Activated naive CD8-positive, alpha-beta T cell treated with anti-CD3 and anti-CD28 coated beads, Interleukin-2, amount 50 U/mL, for 16 hours (primary cell): ENCODE measurements at places on chromosomes 7 and 10.

DNA sequence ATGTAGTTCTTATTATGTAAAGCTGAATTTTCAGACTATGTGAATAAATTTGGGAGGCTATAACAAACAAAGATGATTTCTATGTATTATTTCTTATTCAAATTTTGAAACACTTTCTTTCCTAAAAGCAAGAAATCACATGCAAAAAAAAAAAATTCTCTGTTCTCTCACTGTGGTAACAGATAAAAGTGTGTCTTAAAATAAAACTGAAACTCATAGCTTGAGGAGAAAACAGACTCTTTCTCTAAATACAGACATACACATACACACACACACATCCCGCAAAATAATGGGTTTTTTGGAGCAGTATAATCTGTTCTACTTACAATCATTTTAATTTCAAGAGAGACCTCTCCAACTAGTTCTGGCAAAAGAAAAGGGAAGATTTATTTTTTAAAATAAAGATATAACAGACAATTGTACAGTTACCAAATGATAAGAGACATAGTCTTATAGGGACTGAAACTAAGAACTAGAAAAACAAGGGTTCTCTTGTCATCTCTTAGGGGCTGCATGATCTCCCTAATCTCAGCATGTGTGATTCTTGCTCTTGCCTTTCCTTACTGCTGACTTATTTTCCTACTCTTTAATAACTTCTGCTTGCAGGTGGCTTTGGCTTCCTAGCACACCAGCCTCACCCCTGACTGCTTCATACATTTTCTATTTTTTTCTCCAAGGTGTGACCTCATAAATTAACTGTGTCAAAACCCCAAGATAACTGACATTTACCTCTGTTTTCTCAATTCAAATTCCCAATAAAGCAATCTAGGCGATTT, 483.5 kb upstream of the POT1 start:
- no peak for DNase-seq

- no peak for DNase-seq
Measured at GRCh38 chr7:36852017-36852416, 127.7 kb upstream of the AOAH start.

- DNase-seq, result no peak
Measured at GRCh38 chr7:101100858-101101847, 15.9 kb downstream of the TRIM56 start.

- no peak for DNase-seq
Measured at GRCh38 chr7:64046041-64046389, 781 bp downstream of the ZNF727 start.

DNA sequence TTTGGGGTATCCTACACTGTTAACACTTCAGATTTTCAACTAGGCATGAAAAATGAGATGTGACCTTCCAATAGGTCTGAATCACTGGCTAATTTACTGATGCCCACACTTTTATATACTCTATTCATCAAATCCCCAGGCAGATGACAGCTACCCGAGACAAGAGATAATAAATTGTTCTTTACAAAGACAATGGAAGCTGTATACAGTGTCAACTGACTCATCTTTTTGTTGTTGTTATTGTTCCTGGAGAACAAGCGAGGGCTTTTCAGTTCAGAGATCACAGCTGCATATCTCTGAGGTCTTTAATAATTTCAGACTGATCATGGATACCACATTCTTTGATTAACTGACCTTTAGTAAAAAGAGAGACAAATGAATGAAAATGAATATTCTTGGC, 228.9 kb downstream of the SDHAF3 start:
- no peak for DNase-seq

GRCh38 chr10:97564776-97565175, 7.8 kb upstream of the ANKRD2 start:
- no peak for DNase-seq

DNA sequence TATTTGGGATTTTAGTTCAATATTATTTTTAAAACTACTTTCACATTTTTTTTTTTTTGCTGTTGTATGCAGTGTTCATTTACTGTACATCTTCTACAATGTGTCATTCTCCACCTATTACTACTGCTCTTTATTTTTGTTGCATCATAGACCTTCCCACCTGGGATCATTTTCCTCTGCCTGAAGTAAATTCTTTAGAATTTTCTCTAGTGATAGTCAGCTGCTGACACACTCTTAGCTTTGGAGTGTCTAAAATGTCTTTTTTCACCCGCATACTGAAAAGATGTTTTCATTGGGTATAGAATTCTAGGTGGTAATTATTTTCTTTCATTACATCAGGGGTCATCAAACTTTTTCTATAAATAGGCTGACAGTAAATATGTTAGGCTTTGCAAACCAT, 30.5 kb downstream of the CFAP43 start:
- no peak for DNase-seq

GRCh38 chr7:69208848-69209247, 389.4 kb upstream of the AUTS2 start:
- DNase-seq, result no peak

- no peak for DNase-seq
Measured at GRCh38 chr10:77281719-77282118, 355.9 kb downstream of the KCNMA1 start.

DNA sequence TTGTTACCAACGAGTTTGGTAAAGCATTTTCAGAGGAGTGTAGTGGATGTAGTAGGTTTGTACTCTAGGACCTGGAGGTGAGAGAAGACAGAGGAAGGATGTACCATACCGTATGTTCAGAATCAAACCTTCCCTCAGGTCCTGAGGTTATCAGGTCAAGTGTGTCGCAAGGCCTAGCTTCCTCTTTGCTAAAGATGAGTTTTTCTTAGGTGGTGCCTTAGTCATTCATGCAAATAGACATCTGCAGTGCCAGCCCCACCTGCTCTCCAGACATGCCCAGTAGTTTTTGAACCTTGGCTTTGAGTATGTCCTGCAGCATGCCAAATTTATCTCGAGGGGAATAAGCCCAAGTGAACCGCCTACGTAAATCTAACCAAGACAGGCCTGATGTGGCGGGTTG, 71.3 kb downstream of the HDAC9 start:
- DNase-seq, result no peak

- DNase-seq, result no peak
Measured at GRCh38 chr7:131008840-131009711, 275.1 kb upstream of the KLF14 start.

GRCh38 chr7:2851497-2851896, 7.4 kb upstream of the GNA12 start:
- no peak for DNase-seq

DNA sequence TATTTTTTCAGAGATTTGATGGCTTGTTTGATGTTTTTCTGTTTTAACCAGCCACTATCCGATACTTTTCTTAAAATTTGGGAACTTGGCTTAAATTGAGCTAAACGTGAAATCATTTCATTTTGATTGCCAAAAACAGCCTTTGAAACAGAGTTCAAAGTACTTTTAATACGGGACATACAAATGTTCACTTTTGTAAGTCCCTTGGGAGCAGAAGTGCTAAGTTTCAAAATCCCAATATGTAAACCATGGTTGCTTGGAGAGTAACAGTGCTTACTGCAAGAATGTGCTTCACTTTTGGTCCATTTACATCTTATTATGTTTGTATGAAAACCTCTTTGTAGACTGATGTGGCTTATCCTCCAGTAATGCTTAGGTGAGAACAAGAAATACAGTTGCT, 10.9 kb downstream of the PNPLA8 start:
- no peak for DNase-seq

GRCh38 chr10:70993051-70993450, 104.7 kb upstream of the PCBD1 start:
- DNase-seq, result no peak

DNA sequence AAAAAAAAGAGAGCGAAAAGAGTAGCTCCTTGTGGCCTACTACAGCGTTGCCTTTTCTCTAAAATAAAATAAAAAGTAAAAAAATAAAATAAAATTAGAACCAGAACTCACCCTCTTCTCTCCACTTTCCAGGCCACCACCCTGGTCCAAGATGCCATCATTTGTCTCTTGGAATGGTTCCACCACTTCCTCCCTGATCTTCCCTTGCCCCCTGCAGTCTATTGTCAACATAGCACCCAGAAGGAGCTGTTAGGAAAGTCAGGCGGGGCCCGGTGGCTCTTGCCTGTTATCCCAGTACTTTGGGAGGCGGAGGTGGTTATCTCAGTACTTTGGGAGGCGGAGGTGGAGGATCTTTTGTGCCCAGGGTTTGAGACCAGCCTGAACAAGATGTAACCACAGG, 7.6 kb upstream of the GRID2IP start:
- DNase-seq, result no peak

- no peak for DNase-seq
Measured at GRCh38 chr10:131855461-131856401, 45.1 kb upstream of the PPP2R2D start.

GRCh38 chr10:11236234-11236633, 218.6 kb downstream of the CELF2 start:
- no peak for DNase-seq

DNA sequence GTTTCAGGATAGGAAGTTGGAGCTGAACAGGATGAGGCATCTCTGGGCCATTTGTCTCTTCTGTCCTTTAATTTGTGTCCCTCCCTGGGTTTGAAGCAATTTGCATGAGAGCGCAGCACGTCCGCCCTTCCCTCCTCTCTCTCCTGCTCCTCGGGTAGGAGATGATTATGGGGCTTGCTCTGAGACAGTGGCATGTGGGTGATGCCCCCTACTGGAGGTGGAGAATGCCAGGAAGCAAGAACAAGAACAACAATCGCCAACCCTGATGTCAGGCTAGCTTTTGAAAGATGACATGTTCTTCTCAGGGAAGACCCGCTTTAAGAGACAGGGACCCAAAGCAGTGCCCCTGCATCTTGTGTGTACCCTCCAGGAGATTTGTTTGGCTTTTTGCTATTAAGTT, 63.9 kb upstream of the LOXL4 start:
- no peak for DNase-seq

GRCh38 chr10:95499482-95499989, 61.6 kb downstream of the SORBS1 start:
- no peak for DNase-seq

GRCh38 chr10:49277973-49278372, 21.0 kb upstream of the C10orf71 start:
- DNase-seq, result no peak

DNA sequence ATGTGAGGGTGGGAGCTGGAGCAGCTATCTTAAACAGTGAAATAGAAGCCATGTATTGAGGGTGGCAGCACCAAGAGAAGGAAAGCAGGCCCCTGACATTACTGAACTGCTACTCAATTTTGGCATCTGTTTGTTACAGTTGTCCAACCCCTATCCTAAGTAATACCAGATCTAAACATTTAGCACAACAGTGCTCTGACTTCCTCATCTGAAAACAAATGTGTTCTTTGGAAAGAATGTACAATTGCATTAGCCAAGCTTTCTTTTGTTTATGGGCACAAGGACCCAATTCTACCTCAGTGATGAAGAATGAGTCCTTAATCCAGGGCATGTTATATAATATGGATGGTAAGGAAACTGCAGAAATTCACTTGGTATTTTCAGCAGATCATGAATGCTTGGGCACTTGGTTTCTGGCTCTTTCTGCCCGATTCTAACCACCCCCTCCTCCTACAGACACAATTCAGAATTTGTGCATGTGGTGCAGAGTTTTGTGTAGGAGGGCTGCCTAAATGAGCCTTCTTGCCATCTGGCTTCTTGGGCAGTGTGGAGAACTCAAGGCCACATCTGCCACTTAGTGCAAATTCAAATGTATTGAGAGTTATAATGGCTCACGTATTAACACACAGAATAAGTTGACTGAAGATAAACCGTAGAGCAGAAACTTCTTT, 36.9 kb upstream of the KMT2E start:
- no peak for DNase-seq

DNA sequence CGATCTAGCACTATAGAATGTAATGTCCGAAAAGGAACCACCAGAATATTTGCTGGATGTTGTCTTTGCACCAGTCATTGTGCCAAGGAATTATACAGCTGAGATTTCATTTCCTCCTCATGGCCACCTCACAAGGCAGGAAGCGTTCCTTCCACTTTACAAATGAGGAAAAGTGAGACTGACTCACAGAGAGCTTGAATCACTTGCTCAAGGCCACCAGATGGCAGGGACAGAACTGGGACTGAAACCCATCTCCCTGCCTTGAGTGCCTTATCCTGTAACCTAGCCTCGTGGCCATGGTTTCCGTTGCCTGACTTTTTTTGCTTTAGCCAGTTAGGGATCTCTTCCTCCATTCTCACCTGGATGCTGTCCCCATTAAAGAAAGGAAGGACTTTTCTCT, 44.7 kb upstream of the PDZD8 start:
- DNase-seq, result no peak

GRCh38 chr7:77352665-77353406, 63.3 kb downstream of the GSAP start:
- no peak for DNase-seq

DNA sequence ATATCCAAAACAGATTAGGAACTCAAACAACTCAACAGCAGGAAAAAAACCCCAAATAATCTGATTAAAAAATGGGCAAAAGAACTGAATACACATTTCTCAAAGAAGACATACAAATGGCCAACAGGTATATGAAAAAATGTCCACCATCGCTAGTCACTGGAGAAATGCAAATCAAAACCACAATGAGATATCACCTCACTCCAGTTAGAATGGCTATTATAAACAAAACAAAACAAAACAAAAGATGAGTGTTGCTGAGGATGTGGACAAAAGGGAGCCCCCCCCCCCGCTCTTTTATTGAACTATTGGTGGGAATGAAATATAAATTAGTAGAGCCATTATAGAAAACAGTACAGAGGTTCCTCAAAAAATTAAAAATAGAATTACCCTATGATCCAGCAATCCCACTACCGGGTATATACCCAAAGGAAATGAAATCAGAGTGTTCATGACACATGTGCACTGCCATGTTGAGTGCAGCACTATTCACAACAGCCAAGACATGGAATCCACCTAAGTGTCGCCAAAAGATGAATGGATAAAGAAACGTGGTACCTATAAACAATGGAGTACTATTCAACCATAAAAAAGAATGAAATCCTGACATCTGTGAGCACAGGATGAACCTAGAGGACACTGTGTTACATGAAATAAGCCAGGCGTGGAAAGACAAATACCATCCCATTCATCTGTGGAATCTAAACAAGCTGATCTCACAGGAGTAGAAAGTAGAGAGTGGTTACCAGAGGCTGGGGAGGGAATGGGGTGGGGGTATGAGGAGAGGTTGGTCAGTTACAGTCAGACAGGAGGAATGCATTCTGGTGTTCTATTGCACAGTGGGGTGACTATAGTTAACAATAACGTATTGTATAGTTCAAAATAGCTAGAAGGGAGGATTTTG, 78.1 kb upstream of the RHEB start:
- no peak for DNase-seq

- no peak for DNase-seq
Measured at GRCh38 chr7:73341877-73342276, 13.9 kb downstream of the FKBP6 start.

GRCh38 chr7:24764972-24765744, 7.9 kb upstream of the GSDME start:
- no peak for DNase-seq

- DNase-seq, result no peak
Measured at GRCh38 chr7:30709549-30709948, 27.3 kb upstream of the CRHR2 start.
